SJSA1 (cell line): ENCODE measurements at places on chromosomes 16 and 17. TPM values are rescaled to one million over a fixed set of nuclear protein-coding genes. Genes with fewer than 3 reads are reported as not detected.

EXOSC6 gene
- 32.1 and 35.0 TPM in 2 replicates for total RNA-seq

KCNH6 gene
- not detected in 2 replicates for total RNA-seq

PDIA2 gene
- not detected in 2 replicates for total RNA-seq

HOXB4 gene
- total RNA-seq, result 1.2 and 3.2 TPM in 2 replicates

SRCIN1 gene
- total RNA-seq, result not detected in 2 replicates

CPSF4L gene
- total RNA-seq, result 0.21 TPM in 1 of 2 replicates, not detected in the other

TAC4 gene
- total RNA-seq, result not detected in 2 replicates

PLLP gene
- total RNA-seq, result not detected in 2 replicates

CLEC18B gene
- total RNA-seq, result not detected in 2 replicates

KRT23 gene
- total RNA-seq, result not detected in 2 replicates

ITGAL gene
- total RNA-seq, result not detected in 2 replicates

MYH3 gene
- total RNA-seq, result 0.13 and 0.66 TPM in 2 replicates

LASP1 gene
- 146 and 174 TPM in 2 replicates for total RNA-seq

ACSM2A gene
- not detected in 2 replicates for total RNA-seq

C17orf100 gene
- 0.84 and 0.88 TPM in 2 replicates for total RNA-seq

VAT1L gene
- total RNA-seq, result 0.24 and 1.2 TPM in 2 replicates

KRT39 gene
- total RNA-seq, result not detected in 2 replicates

CPHXL2 gene
- not detected in 2 replicates for total RNA-seq

METTL2A gene
- 18.9 and 29.9 TPM in 2 replicates for total RNA-seq

CTRB1 gene
- not detected in 2 replicates for total RNA-seq

HEATR9 gene
- not detected in 2 replicates for total RNA-seq

LPO gene
- not detected in 2 replicates for total RNA-seq

CAPNS2 gene
- not detected in 2 replicates for total RNA-seq

ABCA6 gene
- not detected in 2 replicates for total RNA-seq

KRT12 gene
- not detected in 2 replicates for total RNA-seq

AIPL1 gene
- not detected in 2 replicates for total RNA-seq

SIRT7 gene
- total RNA-seq, result 23.9 and 34.7 TPM in 2 replicates

PLCD3 gene
- total RNA-seq, result 17.5 and 92.5 TPM in 2 replicates

SLC2A4 gene
- total RNA-seq, result 0.32 TPM in 1 of 2 replicates, not detected in the other

FZD2 gene
- 17.5 and 21.9 TPM in 2 replicates for total RNA-seq

MYO19 gene
- total RNA-seq, result 56.0 and 57.9 TPM in 2 replicates

GFAP gene
- total RNA-seq, result not detected in 2 replicates

DHRS7C gene
- total RNA-seq, result not detected in 2 replicates

SCPEP1 gene
- total RNA-seq, result 79.7 and 80.6 TPM in 2 replicates

ZACN gene
- total RNA-seq, result not detected in 2 replicates

TRPV3 gene
- not detected in 2 replicates for total RNA-seq

SMIM22 gene
- not detected in 2 replicates for total RNA-seq

ARHGAP23 gene
- 24.9 and 56.4 TPM in 2 replicates for total RNA-seq

PRR35 gene
- not detected in 2 replicates for total RNA-seq

MRM1 gene
- 8.5 and 12.8 TPM in 2 replicates for total RNA-seq

HAS3 gene
- total RNA-seq, result 0.58 and 1.4 TPM in 2 replicates

C16orf96 gene
- not detected in 2 replicates for total RNA-seq

FOXN1 gene
- not detected in 2 replicates for total RNA-seq

CNEP1R1 gene
- total RNA-seq, result 29.7 and 40.3 TPM in 2 replicates
